Stimulated activated CD8-positive, alpha-beta memory T cell treated with anti-CD3 and anti-CD28 coated beads, Interleukin-4, amount 100 ng/mL, for 48 hours (primary cell): ENCODE measurements at places on chromosomes 12 and 14.

- DNase-seq = no peak
Measured at GRCh38 chr14:99685151-99685591, 1.1 kb downstream of the CYP46A1 start.

- DNase-seq = no peak
Measured at GRCh38 chr14:54593860-54594259, 26.9 kb downstream of the SAMD4A start.

DNA sequence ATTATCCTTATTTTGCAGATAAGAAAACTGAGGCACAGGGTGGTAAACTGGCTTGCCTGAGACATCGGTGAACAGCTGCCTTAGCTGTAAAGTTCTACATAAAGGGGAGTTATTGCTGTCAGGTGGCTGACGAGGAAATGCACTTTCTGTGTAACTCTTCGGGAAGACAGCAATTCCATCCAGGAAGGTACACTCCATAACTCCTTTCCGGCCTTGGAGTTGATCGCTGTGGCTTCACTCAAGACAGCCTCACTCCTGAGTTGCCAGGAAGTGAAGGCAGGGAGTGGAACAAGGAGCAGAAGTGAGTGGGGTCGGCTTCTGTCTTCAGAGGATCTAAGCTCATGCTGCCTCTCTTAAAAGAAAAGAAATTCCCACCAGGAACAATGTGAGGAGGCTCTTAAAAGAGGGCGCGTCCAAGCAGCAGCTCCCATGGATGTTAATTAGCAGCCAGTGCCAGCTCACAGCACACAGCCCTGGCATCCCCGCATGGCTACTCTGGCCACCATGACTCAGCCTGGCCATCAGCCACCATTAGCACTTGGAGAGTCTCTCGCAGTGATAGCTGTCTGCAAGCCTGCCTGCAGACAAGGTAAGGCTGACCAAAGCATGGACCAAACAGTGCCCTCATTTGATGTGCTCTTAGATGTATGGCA is 60.3 kb downstream of the NUAK1 start:
- DNase-seq = no peak

- no peak for DNase-seq
Measured at GRCh38 chr14:41071351-41071750, 535.3 kb upstream of the LRFN5 start.

DNA sequence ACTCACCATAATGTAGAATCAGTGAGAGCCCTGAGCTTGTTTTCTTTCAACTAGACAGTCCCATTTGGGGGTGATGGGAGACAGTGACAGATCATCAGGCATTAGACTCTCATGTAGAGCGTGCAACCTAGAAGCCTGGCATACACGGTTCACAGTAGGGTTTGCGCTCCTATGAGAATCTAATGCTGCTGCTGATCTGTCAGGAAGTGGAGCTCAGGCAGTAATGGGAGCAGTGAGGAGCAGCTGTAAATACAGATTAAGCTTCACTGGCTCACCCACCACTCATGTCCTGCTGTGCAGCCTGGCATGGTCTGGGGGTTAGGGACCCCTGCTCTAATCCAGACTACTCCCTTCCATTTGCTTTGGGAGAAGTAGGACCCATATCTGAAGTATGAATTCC is 55.6 kb downstream of the FNTB start:
- DNase-seq = no peak

DNA sequence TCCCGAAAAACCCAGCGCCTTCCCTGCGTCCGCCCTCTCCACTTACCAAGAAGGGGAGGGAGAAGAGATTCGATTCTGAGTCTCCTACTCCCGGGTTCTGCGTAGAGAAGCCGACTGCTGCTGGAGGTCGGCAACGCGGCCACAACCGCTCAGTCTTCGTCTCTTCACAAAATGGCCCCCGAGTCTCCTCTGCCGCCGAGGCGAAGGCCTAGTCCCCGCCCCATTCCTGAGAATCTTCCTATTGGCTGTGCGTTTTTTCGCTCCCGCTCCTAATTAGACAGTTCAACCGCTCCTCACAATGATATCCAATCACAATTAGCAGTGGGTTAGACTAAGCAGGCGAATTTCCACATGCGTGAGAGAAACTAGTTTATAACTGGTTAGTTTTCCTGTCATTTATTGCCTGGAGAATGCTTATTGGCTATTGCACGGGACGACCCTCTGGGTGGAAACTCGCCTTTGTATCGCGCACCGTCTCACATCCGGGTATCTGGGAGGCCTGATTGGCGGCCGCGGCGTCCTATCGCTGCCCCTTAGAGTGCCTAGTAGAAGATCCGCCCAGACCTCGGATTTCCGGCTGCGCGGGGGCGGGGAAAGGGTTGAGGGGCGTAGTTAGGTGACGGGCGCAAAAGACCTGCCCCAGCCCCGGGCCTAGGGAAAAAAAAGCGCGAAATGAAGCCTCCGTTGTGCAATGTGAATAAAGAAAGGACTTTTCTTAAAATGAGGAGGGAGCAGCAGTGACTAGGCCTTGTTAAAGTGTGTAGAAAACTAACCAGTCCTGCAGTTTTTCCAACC is at the start of gene HNRNPC:
TSS of gene HNRNPC (minus strand) at position 191 of the 795 bp plus-strand sequence. CDS start 35,249 bp downstream, outside the sequence.
- DNase-seq = peak; percentile 100

DNA sequence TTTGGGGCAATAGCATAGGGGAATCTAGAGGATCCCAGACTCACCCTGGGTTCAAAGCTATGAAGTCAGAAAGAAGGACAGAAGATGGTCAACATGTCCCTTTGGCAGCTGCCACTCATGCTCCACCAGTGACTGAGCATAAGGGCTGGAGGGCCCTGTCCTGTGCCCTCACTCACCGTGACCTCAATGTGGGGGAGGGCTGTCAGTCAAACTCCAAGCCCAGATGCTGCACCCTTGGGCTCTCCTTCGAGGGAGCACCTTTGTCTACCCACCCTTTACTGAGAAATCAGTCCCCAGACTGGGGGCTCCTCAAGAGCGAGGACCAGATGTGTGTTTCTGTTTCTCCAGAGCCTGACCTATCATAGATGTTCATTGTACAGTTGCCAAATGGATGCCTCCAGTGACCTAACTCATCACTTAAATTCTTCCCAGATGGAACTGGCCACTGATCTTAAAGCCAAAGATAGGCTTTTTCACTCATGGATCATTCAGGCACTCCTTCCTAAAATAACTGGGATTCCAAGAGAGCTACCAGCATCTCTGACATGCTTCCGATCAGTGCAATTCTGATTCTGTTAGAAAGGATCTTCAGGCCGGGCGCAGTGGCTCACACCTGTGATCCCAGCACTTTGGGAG is 27.2 kb upstream of the VSX2 start:
- no peak for DNase-seq

DNA sequence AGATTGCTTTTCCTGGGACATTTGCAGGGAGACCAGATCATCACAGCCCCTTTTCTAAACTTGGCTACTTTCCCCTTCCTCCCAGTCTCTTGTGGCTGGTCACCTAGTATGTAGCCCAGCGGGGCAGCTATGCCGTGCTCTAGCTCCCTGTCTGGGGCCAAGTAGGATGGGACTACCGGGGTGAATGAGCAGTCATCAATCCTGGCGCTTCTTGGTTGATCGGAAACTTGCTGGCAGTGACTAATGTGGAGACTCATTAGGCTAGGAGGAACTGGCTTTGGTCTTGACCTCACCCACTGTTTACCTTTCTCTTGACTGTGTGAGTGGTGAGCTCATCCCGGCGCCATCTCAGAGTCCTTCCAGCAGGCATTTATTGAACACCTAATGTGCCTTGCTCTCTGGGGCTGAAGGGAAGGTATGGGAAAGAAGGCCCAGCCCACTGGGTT is 15.9 kb downstream of the PLEKHG3 start:
- no peak for DNase-seq

GRCh38 chr14:61456720-61457119 is 135.3 kb downstream of the PRKCH start:
- DNase-seq = peak; percentile 92

- no peak for DNase-seq
Measured at GRCh38 chr14:31190219-31190603, 17.4 kb downstream of the HECTD1 start.

- DNase-seq = no peak
Measured at GRCh38 chr14:73870525-73871235, 16.0 kb upstream of the ZNF410 start.

GRCh38 chr12:132356691-132357622 is 27.6 kb upstream of the GALNT9 start:
- no peak for DNase-seq

DNA sequence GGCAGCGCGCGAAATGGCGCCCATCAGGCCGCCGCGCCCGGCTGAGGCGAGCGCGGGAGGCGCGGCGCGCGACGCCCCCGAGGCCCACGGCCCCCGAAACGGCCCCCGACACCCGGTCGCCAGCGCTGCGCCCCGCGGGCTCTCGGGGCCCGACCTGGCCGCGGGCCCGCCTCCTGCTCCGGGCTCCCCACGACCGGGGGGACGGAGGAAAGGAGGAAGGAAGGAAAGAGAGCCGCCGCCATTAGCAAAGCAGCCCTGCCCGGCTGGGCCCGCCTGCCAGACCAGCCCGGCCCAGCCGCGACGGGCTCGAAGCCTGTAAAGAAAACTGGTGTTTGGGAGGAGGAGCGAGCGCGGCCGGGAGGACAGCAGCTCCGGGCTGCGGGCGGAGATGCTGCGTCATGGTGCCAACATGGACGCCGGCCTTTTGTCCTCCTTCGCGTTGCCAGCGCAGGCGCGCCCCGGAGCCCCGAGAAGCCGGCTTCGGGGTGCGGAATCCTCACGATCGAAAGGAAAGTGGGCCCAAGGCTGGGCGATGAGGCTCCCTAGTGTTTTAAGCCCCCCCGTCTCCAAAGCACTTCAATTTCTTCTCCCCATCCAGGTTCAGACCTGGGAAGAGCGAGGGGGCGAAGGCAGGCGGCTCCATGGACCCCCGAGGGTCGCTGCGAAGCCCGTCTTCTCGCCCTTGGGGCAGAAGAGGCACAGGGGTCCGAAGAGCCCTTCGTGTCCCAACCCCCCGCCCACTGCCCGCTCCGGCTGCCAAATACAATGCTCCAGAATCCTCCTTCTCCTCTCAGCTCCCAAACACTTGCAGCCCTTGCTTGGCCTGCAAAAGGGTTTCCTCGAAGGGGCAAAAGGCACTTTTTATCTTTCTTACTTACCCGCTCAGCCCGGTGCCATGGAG is 2.9 kb upstream of the SETD1B start:
- DNase-seq = peak; percentile 80

DNA sequence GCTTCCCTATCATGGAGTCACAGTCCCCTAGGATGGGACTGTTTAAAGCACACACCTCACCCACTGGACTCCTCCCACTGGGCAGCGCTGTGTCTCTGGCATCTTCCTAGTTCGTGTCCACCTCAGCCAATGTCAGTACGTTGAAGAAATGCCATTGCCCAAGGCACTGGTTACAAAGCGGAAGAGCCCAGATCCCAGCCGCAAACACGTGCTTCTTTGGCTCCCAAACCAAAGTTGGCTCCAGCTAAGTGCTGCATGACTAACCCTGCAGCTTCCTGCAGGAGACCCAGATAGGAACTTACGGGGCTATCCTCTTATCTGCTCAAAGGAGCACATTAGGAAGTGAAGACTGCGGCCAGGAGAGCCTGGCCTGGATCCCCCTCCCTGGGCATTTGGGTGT is 9.3 kb downstream of the SYNE3 start:
- DNase-seq = no peak

GRCh38 chr14:100011628-100012325 is 53.4 kb upstream of the EVL start:
- no peak for DNase-seq

- DNase-seq = no peak
Measured at GRCh38 chr12:26648584-26648983, 184.4 kb downstream of the ITPR2 start.

DNA sequence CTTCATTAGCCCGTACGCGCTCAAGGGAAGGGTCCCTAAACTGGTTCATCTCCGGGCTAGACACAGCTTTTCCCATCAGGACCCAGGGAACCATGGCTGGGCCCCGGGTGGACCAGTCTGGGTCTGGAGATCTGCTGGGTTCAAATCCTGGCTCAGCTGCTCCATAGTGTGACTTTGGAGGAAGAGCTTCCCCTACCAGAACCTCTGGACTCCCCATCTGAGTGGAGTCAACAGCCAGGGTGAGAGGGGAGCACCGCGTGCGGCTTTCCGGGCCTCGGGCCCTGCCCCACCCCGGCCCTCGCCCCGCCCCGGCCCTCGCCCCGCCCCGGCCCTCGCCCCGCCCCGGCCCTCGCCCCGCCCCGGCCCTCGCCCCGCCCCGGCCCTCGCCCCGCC is 41.2 kb downstream of the BEGAIN start:
- peak; percentile 65 for DNase-seq

DNA sequence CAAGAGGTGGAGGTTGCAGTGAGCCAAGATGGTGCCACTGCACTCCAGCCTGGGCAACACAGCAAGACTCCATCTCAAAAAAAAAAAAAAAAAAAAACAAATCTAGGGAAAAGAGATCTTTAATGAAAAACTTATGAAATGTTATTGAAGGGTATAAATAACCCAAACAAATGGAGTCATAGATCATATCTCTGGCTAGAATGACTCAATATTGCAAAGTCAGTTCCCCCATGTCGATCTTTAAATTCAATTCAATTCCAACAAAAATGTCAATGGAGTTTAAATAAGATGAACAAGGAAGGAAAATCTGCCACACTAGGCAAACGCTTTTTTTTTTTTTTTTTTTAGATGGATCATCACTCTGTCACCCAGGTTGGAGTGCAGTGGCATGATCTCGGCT is 78.7 kb downstream of the R3HDM2 start:
- no peak for DNase-seq

- DNase-seq = no peak
Measured at GRCh38 chr12:89695830-89696229, 12.8 kb downstream of the ATP2B1 start.

- DNase-seq = no peak
Measured at GRCh38 chr12:89134213-89134770, 218.0 kb downstream of the DUSP6 start.

- no peak for DNase-seq
Measured at GRCh38 chr12:1445807-1446206, 148.6 kb downstream of the FBXL14 start.

GRCh38 chr14:76901171-76902055 is 75.2 kb downstream of the LRRC74A start:
- no peak for DNase-seq
